ENCODE measurements at places on chromosomes 4 and X.

GRCh38 chr4:123121241-123121907 is 199.0 kb upstream of the NUDT6 start:
- DNase-seq = peak; percentile 61

- DNase-seq = no peak
These were observed 89.4 kb downstream of the AMMECR1 start for GRCh38 chrX:110228453-110228852.

- DNase-seq = no peak
These were observed 29.6 kb upstream of the TASL start for GRCh38 chrX:30607155-30607554.

DNA sequence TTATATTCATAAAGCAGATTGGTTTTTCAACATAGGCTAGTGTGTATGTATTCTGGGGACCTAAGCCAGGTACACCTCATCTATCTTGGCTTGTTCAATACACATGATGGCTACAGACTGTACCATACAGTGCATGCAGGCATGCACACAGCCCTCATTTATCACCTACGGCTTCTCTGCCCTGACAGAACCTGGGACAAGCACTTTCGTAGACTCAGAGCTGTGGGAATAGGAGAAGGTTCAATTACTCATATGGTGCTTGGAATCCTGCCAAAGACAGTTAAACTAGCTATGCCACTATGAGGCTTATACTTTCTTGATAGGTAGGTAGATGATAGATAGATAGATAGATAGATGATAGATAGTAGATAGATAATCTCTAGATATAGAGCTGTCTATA is 457.2 kb downstream of the GALNTL6 start:
- DNase-seq = no peak

- DNase-seq = no peak
These were observed 96.5 kb downstream of the SLC2A9 start for GRCh38 chr4:9924750-9925149.

DNA sequence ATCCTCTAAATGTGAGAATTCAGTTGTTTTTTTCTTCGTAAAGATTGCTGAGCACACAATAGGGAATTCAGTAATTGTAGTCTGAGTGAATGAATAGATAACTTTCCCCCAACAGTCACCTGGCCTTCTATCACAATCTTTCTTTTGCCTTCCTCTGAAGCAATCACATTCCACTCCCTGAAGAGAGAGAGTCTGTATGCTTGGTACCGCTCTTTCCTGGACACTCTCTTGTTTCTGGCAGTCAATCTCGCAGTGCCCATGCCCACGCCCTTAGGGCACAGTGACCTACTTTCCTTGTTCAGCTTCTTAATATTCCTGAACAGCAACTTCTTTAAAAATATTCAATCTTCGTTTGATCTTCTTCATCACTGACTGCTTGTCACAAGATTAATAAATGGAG is 255.9 kb downstream of the ADAMTS3 start:
- DNase-seq = no peak

DNA sequence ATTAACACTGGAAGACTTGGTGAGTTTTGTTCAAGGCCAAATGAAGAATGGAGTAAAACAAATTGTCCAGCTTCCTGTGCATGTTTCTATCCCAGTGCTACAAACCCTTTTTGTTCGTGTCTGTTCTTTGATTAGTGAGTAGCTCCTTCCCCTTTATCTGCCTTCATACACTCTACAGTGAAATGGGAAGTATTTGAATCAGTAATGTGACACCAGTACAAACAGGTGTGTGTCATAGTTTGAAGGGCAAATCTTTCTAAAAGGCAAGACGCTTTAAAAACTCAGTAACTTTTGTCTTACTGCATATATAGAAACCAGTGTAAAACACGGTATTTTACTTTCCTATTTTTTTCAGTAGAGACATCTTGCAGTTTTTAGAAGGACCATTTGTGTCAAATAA is 5.9 kb downstream of the ARHGEF38 start:
- no peak for DNase-seq

- DNase-seq = no peak
These were observed 179.8 kb downstream of the SPCS3 start for GRCh38 chr4:176499518-176499917.

DNA sequence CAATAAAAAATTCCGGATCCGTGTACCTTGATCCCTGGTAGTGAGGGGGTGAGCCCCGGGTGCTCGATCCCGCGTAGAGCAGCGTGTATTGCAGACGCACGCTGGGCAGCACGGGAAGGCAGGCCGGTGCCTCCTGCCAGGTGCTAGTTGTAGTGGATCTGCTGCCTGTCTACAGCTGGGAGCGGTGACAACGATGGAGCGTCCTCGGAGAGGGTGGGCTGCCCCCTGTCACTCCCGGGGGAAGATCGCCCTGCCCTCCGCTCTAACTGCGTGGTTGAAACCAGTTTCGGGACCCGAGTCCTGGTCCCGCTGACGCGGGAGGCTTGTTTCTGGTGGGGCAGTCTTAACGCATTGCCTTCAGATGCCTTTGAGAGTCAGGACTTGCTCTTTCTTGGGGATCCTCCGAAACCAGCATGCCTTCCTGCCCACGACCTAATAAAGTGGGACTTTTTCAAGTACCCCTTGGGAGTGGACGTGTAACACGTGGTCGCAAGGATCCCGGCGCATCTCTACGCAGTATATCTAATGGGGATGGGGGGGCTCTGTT is 2.7 kb upstream of the NKX6-1 start:
- no peak for DNase-seq

- no peak for DNase-seq
These were observed 14.6 kb upstream of the DCAF8L2 start for GRCh38 chrX:27575565-27575964.

DNA sequence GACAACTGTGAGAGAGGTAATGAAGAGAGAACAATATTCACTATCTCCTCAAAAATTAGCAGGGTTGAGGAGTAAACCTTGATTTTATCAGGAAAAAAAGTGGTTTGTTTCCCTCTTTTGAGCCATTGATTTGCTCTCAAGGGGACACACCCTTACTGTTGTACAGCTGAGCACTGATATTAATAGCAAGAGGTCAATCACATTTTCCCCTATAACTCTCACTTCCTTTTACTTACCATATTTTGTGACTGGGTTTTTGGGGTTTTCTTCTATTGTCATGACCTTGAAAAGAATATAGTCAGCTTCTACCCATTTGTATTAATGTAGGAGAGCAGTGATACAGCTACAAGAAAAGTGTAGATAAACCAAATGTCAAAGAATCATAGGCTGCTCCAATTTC is 70.2 kb upstream of the LONRF3 start:
- no peak for DNase-seq

GRCh38 chrX:81120258-81120935 is 81.3 kb downstream of the HMGN5 start:
- DNase-seq = peak; percentile 0

DNA sequence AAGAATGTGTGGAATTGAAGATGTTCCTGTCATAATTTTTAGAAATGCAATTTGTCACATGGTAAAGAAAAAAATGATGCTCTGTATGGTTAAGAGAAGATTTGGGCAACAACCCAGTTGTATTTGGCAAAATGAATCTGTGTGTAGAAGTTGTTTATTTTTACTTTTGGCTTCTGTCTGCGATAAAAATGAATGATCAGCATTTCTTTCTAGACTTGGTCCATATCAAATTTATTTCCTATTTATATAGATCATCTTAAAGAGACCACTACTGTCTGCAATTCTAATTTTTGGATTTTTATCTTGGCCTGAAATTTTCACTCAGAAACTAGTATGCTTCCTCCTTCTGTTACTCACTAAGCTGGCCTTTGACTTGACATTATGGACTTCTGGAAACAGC is 396.9 kb downstream of the FAM47A start:
- no peak for DNase-seq

DNA sequence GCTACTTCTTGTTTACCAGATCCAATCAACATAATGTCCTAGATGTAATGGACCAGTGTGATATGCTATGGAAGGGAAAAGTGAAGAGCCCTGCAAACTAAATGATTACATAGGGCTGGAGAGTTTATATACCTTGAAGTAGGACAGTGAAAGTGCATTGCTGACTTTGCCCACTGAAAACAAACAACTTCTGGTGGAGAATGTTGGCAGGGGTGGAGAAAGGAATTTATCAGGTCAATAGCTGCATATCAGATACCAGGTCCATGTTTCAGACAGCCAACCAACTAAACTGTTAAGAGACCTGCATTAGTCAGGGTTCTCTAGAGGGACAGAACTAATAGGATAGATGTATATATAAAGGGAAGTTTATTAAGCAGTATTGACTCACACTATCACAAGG is 82.4 kb downstream of the DCUN1D4 start:
- no peak for DNase-seq

GRCh38 chrX:27987862-27988646 is 6.8 kb upstream of the DCAF8L1 start:
- no peak for DNase-seq

DNA sequence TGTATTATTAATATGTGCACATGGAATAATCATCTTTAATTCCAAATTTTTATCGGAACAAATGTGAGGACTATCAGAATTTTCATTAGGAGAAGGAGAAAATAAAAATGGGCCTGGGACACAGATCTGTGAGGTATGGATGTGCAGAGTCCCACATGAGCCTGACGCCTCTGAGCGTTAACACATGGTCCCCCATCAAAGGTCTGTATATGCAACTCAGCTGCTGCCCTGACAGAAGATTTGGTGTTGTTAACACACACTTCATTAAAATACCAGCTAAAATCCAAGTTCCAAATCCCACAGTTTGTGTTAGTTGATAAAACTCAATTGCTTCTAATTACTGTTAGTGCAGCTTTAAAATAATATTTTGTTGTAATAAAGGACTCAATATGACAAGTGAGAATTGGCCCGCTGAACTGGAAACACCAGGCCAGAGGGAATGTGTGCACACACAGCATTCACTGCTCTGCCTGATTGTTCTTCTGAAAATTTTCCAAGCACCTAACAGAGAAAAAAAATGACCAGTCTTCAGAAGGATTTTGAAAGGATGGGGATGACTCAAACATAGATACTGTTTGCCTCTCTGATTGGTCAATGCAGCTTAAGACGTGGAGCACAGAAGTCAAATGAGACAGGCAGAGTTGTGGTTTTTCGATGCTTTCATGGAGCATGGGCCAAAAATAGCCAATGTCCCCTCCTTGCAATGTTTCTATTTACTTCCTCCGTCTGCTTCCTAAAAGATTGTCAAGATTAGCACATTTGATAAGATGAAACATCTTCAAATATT is 266.6 kb downstream of the NKX6-1 start:
- DNase-seq = no peak

- no peak for DNase-seq
These were observed 33.7 kb upstream of the STAG2 start for GRCh38 chrX:123927845-123928244.

DNA sequence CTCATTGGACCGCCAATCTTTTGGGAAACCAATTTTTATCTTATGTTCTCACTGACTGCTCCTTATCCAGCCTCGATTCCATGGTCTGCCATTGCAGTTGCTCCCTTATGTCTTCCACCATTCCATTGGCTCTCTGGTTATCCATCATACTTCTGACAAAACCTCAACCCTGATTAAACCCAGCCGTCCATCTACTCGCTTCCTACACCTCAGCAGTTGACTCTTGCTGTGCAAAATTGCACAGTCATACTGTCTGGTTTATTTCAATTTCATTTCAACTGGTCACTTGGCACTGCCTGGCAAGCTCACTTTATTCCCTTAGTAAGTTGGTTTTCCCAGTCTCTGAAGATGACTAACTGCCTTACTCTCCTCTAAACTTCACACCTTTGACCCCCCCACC is 26.2 kb downstream of the ARL9 start:
- peak; percentile 15 for DNase-seq

GRCh38 chrX:17642891-17643290 is 94.4 kb upstream of the SCML1 start:
- DNase-seq = no peak

- peak; percentile 57 for DNase-seq
These were observed 17.3 kb downstream of the APLN start for GRCh38 chrX:129637217-129638109.

DNA sequence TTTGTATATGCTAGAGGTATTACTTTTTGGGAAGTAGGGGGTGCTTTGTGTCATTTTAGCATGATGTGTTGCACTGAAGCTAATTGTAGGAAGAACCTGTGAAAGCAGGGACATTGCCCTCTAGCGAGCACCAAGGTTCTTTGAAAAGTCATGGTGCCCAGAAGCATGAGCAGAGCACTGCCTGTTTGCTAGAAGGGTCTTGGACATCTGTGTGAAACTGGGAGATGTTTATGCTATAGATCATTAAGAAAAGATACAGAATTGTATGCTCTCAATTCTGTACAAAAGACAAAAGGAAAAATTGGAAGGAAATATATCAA is 14.7 kb downstream of the GRPR start:
- DNase-seq = peak; percentile 1

DNA sequence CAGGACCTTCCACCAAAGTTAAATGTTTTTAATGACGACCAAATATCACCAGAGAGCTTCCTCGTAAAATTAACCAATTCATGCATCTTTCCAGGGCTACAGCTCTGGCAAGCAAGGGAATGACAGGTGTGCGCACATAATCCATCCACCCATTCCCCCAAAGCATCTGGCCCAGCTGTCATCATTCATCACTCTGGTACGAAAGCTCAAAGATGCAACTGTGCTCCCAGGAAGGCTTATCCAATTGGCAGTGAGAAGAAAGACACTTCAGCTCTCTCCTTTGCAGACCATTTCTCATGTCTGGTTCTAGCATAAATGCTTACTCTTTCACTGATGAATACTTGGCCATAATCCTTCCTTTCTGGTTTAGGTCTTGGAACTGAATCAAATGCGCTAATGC is 139.2 kb downstream of the NSUN7 start:
- DNase-seq = no peak

DNA sequence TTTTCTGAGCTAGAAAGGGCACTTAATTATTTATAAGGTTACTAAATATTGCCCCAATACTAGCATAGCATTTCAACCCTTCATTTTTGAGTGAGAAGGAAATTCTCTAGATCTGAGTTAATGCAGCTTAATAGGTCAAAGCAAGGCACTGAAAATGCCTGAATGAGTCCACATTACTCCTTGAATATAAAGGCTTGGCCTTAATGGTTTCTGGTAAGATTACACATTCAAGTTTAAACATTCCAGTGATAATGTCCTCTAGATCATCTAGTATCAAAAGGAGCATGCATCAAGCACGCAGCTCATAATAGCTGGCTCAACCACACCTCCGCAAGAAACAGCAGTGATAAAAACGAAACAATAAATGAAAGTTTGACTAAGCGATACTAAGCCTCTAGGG is 87.5 kb downstream of the SPANXN3 start:
- DNase-seq = no peak

DNA sequence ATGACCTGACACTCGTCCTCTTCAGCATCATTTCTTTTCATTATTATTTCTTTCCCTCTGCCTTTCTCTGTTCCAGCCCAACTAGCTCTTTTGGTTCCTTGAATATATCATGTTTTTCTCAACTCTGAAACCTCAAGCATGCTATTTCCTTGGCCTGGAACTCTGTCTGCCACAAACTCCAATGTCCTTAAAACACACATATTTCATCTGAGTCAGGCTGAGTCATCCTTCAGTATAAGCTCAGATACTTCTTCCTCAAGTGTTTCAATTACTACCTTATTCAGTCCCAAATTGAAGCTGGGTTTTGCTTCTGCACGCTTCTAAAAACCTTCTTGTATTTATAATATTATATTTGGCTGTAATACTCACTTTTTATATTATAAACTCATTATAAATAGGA is 424.2 kb downstream of the PDGFC start:
- DNase-seq = peak; percentile 95
